NCI-H524 treated with DMSO at 0.1 percent for 48 hours (cell line): ENCODE measurements at places on chromosomes 7 and 10.

GRCh38 chr7:81676105-81676811 is 93.6 kb downstream of the HGF start:
- no peak for DNase-seq

DNA sequence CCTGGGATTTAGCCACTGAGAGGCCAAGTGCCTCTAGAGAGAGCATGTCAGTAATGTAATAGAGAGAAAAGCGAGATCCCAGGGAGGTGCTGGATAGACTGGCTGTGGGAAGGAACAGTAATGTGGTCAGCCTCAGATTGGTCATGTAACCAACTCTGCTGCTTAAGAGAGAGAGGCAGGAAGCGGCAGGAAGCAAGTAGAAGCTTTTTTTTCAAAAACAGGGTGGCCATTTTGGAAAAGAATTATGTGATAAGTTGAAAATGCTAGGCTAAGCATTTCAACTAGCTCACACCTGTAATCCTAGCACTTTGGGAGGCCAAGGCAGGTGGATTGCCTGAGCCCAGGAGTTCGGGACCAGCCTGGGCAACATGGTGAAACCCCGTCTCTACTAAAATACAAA is 3.7 kb upstream of the PCOLCE start:
- DNase-seq, result no peak

GRCh38 chr10:130041451-130042371 is 68.9 kb downstream of the C10orf143 start:
- DNase-seq, result no peak

- DNase-seq, result no peak
Measured at GRCh38 chr10:88922041-88922440, 30.5 kb downstream of the ACTA2 start.

DNA sequence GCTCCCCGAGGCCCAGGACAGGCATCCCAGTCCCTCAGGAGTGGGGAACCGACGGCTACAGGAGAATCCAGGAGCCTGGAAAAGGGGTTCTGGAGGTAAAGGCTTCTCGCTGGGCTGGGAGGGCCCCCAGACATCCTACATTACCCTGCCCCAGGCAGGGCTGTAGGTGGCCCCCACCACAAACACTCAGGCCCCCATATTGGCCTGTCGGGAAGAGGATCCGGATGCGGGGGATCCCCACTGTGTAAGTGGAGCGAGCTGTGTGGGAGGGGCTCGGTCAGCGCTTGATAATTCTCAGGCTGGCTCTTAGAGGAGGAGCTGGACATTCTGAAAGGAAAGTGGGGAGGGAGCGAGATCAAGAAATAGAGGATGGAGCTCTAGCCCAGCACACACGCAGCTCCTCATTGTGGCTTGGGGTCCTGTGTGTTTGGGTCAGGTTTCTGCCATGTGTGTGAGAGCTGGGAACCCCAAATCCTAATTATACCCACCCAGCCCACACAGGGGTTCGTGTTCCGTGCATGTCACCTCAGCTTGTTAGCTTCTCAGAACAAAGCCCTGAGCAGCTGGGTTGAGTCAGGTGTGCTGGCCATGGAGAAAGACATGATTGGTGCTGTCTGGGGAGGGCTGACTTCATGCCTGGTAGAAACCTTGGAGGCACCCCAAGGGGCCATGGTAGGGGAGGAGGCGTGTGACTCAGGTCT is 49.4 kb downstream of the ZNF467 start:
- DNase-seq, result no peak

DNA sequence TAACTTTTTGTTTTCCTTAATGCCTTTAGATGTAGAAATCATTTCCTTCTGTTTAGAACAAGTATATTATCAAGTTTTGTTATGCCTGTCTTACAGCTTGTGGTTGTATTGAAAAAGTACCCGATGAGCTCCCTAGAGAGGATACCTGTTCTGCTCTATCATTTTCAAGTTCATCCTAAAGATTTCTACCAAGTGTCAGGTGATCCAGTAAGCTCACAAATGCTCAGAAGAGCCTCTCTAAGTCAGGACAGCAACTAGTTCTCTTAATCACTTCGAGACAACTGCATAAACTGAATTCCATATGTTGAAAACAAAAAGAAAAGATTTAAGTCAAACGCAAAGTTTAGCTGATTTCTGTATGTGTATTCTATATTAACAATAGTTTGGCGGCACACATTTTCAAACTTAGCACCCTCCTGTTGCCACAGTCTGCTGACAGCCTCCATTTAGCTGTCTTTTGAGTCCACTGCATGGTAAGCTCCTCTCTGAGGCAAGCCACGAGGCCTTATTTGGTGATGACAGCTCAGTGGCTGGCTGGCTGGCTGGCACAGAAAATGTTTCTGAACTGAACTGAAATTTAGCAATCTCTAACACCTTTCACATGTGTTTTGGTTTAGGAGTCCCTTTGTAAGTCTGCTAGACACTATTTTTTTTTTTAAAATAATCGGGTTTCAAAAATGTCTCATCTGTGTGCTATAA is 59.4 kb downstream of the SEMA3C start:
- no peak for DNase-seq

- DNase-seq, result no peak
Measured at GRCh38 chr10:15817409-15818046, 42.8 kb downstream of the MINDY3 start.

DNA sequence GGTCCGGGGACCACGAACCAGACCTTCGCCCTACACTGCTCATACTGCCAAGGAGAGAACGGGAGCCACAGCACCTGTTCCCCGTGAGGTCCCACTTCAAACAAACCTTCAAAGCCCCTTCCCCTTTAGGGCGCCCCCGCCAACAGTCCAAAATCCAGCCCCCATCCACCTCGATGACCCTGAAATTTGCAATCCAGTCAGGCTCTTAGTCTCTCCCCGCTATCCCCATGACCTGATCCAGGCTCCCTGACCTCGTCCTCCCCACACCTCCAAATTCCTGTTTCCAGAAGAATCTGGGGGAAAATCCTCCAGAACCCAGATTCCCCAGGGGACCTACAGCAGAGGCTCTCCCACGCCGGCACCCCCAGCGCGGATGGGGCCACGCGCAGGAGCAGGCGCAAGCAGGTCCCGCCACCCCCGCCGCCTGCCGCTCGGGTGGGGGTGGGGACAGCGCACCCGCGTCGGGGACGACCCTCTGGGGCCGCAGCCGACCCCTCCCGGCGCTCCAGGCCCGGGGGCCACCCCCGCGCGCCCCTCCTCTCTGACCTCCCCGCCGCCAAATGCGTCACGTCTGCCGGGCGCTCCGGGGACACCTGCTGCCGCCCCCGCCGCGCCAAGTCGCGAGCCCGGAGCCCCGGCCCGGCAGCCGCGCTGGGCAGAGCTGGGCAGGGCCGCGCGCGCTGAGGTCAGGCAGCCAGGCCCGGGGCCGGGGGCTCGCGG is 753 bp downstream of the CAMK2B start:
- no peak for DNase-seq

DNA sequence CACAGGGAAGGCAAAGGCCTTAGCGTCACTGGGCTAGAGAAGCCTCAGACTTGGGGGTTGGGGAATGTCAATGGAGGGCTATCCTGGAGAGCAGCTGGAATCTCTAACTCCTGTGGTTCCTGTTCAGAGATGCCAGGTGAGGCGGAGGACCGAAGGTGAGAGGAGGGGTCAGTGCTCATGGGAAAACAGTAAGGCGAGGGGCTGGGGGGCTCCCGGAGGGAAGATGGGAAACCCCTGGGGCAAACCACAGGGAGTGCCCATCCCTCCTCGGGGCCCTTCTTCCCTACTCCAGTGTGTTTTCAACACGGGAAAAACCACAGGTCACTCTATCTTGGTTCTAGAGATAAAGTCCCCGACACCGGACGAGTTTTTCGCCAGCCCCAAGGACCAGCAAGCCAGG is 3.3 kb downstream of the LRCH4 start:
- DNase-seq, result no peak

GRCh38 chr10:31343009-31343408 is 24.0 kb downstream of the ZEB1 start:
- no peak for DNase-seq

DNA sequence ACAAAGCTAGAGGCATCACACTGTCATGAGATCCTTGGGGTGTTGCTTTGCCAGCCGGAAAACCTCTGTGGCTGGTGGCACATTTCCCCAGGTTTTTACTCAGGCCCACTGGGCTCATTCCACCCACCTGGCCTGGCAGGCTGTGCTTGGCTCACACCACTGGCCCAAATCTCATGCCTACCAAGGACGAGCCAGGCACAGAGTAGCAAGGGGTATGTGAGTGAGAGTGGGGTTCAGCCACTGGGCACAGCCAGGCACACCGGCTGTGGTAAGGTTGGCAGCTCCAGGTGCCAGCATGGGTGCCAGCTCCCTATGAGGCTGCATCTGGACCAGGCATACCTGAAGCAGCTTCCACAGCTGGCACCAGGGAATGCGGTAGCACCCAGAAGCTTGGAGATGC is 21.4 kb downstream of the STEAP1 start:
- DNase-seq, result no peak

GRCh38 chr10:33808475-33808874 is 474.0 kb upstream of the NRP1 start:
- no peak for DNase-seq

DNA sequence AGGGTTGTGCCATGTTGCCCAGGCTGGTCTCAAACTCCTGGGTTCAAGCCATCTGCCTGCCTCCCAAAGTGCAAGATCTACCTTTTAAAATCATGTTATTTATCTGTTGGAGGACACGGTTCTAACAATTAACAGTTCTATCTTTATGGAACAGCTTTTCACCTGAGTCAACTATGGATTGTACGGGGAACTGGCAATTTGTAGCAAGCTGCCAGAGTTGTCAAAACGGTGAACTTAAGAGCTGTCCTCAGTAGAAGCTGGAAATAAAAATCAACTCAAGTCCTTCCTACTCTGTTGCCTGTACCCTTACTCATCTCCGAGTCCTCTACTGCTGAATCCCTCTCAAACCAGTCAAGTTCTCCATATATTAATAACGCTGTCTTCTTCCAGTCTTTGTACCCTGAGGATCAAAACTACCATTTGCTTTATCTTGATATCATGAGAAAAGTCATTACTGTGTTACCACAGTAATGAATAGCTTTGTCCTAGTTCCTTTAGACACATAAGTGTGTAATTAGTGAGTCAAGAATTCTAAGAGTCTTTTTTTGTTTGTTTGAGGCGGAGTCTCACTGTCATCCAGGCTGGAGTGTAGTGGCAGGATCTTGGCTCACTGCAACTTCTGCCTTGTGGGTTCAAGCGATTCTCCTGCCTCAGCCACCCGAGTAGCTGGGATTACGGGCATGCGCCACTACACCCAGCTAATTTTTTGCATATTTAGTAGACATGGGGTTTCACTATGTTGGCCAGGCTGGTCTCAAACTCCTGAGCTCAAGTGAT is 28.2 kb downstream of the HBP1 start:
- no peak for DNase-seq

GRCh38 chr7:101133621-101134398 is 6.9 kb downstream of the SERPINE1 start:
- no peak for DNase-seq

DNA sequence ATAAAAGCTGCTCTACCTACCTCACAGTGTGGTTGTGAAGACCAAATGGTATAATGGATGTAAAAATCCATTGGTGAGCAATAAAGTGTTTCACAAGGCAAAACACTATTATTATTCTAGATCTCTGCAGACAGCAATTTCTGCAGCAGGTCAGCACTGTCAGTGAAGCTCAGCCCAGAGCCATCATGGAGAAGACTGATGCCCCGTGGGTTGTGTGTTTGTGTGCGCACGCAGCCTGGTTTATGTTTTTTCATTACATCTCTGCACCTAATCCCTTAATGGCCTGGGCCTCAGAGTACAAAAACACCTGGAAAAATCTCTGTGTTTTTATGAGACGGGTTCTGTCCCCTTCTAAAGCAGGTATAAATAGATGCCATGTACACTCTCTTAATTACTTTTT is 64.2 kb downstream of the PARP12 start:
- no peak for DNase-seq

- DNase-seq, result no peak
Measured at GRCh38 chr10:96272316-96273280, 1.2 kb upstream of the BLNK start.

- no peak for DNase-seq
Measured at GRCh38 chr7:7524121-7524520, 11.6 kb downstream of the COL28A1 start.

DNA sequence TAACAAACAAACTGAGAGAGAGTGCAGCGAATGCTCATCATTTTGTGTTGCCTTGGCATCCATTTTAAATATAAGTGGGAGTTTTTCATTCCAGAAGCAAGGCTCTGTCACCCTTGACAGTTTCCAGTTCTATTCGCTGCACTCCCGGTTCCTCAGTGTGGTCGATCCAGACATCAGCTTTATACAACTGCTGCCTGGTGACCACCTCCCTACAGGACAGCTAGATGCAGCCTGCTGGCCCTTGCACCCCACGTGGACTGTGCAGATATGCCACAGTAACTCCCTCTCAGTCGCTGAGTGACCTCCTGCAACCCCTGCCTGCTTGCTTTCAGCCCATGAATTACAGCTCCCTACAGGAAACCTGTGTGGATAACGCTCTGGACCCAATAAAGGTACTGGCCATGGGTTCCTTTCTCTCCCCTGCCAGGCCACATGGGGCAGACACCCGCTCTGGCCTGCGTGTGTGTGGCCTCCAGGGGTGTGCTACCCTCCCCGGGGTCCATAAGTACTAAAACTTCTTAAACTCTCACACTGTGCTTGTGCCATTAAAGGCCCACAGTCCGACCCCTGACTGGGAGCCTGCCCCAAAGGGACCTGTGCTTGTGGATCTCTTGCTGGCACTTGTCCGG is 23.6 kb downstream of the BEND7 start:
- no peak for DNase-seq

DNA sequence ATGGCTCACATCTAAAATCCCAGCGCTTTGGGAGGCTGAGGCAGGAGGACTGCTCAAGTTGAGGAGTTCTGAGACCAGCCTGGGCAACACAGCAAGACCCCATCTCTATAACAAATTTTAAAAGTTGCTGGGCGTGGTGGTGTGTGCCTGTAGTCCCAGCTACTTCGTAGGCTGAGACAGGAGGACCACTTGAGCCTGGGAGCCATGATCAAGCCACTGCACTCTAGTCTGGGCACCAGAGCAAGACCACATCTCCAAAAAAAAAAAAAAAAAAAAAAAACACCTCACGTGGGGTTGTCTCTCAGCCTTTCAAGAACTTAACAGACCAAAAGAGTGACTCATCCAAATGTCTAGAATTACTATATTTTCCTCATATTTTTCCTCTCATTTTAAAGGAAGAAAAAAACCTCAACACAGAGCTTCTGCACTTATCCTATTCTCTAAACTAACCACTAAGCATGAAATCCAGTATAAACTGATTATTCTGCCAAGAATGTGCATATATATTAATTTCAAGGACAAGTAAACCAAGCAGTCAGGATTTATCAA is 46.3 kb downstream of the CUL2 start:
- DNase-seq, result no peak

GRCh38 chr7:138837627-138838026 is 39.6 kb upstream of the ATP6V0A4 start:
- no peak for DNase-seq

DNA sequence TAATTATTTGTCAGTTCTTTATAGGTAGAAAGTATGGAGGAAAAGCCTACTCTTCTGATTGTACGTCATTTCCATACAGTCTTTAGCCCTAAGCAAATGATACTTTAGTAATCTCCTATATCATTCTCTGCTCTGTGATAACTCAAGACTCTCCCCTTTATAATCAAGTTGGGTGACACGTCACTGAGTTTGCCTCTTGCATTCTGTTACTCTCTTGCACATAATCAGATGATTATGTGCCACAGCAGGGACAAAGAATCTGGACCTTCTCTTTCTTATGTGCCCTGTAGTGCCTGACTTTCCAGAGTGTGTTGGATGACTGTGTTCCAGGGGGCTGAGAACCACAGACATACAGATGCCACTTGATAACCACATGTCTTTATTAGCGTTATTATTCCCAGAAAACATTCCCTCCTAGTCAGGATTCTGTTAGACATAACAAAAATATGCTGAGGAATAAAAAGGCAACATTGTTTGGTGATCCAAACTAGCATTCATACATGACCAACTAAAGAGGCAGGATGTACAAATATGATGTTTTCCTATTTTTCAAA is 116.4 kb upstream of the HGF start:
- DNase-seq, result no peak
